LoVo (cell line): ENCODE measurements at places on chromosomes 7 and 10.

DNA sequence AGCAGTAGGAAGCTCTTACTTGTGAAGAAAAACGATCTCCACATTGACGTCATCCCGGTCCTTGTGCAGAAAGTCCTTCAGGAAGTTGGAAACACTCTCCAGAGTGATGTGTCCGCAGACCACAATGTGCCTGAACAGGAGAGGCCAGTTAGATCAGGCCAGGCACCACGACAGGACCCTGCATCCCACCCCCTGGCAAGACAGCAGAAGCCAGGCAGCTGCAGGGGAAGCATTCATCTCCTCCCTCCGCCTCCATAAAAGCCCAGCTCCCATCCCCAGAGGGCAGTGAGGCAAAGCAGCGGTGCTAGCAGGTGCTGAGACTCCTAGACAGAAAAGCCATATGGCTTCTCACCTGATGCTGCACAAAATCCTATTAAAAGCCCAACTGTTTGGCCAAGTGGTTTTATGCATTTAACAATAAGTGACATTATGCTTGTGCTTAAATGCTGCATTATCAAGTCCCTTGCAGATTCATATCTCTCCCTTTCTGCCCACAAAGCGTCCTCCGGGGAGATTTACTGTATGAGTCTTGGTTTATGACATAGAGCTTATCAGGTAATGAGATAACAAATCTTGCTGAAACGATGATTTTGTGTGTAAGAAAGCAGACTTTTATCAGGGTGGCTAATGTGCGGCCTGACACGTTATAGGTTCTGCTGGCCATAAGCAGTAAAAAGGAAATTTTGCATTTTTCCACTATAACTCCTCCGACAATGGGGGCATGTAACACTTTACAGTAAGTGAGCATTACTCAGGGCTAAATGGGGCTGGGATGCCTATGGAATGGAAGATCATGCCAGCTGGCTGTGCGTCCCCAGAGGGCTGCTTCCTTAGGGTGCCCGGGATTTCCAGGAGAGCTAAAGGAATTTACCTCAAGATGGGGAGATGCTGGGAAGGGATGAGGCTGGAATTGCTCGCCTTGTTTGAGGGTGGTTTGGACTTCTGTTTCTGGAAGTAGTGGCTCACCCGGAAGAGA lies 546.9 kb downstream of the KCNMA1 start:
- no peak for DNase-seq

DNA sequence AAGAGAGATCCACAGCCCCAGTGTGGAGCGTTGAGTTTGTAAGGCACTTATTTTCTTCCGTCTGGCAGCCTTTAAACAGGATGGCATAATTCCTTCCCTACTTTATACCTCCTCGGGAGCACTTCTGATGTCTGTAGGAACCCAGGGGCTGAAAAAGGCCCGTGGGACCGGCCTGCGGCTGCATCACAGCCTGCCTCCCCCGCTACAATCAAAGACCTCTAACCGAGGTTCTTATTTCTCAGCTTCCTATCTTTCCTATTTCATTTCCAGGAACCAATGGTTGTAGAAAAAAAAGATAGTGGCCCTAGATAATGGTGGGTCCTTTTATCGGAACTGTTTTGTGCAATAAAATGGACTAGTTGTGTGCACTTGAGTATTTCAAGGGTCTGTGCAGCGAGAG lies 4.1 kb upstream of the CTBP2 start:
- no peak for DNase-seq

- no peak for DNase-seq
These were observed 154.3 kb downstream of the SEMA3E start for GRCh38 chr7:83494683-83495082.

DNA sequence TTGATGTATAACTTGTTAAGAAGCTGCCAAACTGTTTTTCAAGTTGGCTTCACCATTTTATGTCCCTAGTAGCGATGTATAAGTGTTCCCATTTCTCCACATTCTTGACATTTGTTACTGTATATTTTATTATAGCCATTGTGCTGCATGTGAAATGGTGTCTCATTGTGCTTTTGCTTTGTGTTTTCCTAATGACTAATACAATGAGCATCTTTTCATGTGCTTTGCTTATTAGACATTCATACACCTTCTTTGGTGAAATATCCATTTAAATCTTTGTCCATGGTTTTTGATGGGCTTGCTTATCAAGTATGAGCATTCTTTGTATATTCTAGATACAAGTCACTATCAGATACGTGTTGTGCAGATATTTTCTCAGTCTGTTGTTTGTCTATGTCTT lies 203.0 kb downstream of the CCSER2 start:
- DNase-seq, result no peak
